ENCODE measurements at places on chromosomes 11 and 22.

DNA sequence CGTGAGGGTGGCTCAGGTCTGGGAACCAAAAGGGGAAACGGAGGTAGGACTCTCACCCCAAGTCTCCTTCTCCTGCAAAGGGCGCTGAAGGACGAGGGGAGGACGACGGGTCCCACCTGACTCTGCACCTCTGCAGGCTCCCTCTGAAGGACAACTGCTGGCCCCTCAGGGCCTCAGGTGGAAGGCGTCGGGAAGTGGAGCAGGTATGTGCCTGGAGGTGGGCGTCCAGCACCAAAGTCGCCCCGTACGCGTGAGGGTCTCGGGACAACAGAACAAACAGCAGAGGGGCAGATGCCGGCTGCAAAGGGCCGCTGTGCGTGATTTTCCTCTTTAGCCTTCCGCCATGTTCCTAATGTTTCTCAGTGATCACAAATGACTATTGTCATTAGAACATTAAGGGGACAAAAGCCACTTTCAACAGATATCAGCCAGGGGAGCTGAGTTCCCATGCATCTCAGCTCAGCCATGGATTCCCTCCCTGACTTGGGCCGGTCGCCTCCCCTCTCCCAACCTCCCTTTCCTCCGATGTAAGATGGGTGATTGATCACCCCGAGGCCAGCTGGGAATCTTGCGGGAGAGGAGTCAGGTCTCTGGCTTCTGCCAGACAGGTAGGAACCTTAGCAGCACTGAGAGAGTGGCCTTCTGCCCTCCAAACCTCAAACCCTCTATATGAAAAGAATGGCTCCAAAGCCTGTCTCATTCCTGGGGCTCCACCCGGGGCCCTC, 836 bp downstream of the SLC16A8 start:
- DNase-seq: no peak

DNA sequence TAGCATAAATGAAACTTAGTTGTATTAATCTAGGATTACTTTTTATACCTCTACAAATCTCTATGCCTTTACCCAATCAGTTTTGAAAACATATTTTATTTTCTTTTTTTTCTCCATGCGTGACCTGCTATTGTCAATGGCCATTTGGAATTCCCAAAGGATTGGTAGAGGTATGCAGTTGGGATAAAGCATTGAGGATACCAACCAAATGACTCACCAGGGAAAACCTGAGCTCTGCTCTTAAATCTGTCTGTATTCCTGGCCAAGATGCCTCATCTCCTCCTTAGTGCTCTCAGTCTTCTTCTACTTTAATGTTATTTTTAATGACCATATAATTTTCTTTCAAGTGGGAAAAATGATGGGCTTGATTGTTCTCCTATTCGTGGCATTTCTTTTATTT, 61.9 kb downstream of the EHF start:
- no peak for DNase-seq

- DNase-seq: peak; percentile 25
Measured at GRCh38 chr22:40525250-40525884, 111.2 kb downstream of the MRTFA start.

GRCh38 chr22:25509374-25509791, 55.1 kb upstream of the GRK3 start:
- DNase-seq: no peak

GRCh38 chr11:32231909-32232493, 141.1 kb downstream of the RCN1 start:
- DNase-seq: no peak

GRCh38 chr11:103920449-103920848, 116.0 kb upstream of the DDI1 start:
- no peak for DNase-seq

DNA sequence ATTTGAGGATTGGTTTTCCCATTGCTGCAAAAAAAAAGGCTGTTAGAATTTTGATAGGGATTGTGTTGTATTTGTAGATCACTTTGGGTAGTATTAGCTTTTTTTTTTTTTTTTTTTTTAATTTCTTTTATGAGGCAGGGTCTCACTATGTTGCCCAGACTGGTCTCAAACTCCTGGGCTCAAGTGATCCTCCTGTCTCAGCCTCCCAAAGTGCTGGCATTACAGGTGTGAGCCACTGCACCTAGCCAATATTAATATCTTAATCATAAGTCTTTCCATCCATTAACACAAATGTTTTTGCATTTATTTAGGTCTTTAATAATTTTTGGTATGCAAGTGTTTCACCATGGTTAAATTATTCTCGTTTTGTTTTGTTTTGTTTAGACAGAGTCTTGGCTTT, 23.0 kb upstream of the AIFM3 start:
- DNase-seq: no peak

- no peak for DNase-seq
Measured at GRCh38 chr11:78961247-78961646, 386.6 kb upstream of the NARS2 start.
